ENCODE measurements at places on chromosomes 7 and 10. TPM values are rescaled to one million over a fixed set of nuclear protein-coding genes. Genes with fewer than 3 reads are reported as not detected.

GRCh38 chr7:45416846-45417245, 157.3 kb upstream of the ADCY1 start:
- DNase-seq = no peak

- no peak for DNase-seq
Observed at GRCh38 chr10:44756216-44756615, 154.9 kb upstream of the TMEM72 start.

DNA sequence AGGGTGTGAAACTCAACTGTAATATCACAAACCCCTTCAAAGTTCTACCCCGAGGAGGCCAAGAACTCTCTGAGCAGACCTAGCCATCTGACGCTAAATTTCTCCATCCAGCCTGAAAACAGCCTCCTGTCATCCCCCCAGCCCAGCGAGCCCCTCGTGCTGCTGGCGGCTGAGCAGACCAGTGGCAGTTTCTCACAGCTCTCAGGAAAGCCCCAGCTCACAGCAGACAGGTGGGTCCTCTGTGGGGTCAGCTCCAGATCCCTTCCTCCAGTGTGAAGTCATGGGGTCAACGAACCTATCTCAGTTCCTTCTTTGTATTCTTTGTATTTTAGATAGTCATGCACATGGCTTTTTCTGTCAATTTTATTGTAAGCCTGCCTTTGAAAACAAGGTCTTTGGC, 7.8 kb downstream of the GARIN1A start:
- no peak for DNase-seq

- peak; percentile 71 for DNase-seq
Observed at GRCh38 chr10:79445977-79446757, 743 bp upstream of the ZCCHC24 start.

GRCh38 chr10:29878492-29878891, 180.9 kb downstream of the JCAD start:
- DNase-seq = no peak

- DNase-seq = peak; percentile 91
Observed at GRCh38 chr10:122504610-122504950, 43.2 kb downstream of the HTRA1 start.

GRCh38 chr10:44297963-44298362, 86.9 kb downstream of the CXCL12 start:
- no peak for DNase-seq

- peak; percentile 19 for DNase-seq
Observed at GRCh38 chr7:13551503-13551902, 438.0 kb downstream of the ETV1 start.

GRCh38 chr10:44926751-44927351, 15.7 kb downstream of the TMEM72 start:
- DNase-seq = no peak

DNA sequence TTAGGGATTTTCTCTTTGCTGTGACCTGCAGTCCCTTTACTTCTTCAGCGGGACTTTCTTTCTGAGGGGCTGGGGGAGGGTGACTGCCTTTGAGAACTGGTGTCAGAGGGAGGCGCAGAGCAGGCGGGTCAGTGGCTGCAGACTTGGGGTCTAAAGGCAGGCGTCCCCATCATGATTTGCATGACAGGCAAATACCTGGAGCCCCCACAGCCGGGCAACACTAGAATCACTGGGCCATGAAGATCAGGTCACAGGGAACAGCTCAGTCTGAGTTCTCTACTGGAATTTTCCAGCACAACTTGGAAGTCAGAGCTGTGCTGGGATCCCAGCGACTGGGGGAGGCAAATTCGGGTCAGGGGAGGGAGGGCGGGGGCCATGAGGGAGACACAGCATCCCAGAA, 29.2 kb upstream of the PITRM1 start:
- DNase-seq = no peak

DNA sequence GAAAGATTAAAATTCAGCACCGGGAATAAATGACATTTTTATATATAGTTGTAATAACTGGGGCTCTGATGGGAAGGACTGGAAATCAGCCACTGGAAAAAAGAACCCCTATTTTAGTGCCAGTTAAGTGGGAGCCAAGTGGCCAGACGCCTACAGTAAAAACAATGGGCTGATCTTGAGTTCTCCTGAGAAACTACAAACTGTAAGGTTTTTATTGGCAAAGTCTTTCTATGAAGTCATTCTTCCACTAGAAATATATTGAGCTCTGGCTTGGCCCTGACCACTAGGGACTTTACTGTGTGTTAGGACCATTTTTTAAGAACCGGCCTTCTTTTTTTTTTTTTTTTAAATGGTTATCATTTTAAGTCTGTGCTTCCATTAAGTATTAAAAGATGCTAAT, 79.6 kb downstream of the ZNF22 start:
- peak; percentile 16 for DNase-seq

DNA sequence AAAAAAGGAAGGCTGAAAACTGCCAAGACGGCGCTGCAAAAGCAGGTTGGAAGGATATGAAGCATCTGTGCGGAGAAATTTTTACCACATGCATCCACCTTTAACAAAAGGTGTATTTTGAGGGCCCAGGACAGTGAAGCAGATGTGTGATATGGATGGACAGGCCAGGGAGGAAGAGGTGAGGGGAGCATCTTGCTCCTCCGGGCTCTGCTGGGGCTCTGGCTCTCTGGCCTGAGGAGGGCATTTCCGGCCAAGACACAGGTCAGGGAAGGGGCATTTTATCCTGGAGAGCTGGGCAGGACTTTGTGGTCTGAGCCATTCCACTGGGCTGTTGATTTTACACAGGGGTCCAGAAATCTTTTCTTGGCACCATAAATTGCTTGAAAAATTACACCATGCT, 175.1 kb downstream of the ZMYND11 start:
- DNase-seq = no peak

DNA sequence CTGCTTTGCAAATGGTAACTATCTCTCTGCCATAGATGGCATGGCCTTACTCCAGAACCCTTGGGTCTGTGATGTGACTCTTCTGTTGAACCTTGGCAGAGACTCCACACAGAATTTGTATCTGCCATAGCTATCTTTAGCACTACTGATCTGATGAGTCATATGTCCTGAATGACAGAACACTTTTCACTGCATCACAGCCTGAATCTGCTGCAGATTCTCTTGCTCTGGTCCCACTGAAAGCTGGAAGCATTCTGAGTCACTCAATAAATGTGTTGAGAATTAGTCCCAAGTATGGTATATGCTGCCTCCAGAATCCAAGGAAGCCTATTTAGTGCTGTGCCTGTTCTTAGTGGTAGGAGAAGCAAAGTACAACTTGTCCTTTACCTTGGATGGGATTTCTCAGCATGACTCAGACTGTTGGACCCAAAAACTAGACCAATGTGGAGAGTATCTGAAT, 39.5 kb upstream of the ANKRD1 start:
- DNase-seq = no peak

DNA sequence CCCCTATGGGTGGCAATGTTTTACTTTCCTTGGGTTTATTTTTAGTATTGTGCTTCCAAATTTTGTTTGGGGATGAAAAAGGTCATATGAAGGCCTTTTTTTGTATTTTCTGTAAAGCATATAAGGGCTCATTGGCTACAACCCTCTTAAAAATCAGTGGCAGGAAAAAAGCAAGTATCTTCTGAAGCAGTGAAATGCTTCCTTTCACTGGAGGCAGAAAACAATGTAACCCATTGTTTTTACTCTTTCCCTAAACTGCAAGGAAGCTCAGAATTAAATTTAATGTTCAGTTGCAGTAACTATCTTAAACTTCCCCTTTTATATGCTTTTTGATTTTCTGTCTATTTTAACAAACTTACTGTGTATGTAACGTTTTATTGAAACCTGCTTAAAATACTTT, 148.7 kb upstream of the LYZL1 start:
- no peak for DNase-seq

GRCh38 chr10:29630205-29631048, 4.3 kb downstream of the SVIL start:
- no peak for DNase-seq

DNA sequence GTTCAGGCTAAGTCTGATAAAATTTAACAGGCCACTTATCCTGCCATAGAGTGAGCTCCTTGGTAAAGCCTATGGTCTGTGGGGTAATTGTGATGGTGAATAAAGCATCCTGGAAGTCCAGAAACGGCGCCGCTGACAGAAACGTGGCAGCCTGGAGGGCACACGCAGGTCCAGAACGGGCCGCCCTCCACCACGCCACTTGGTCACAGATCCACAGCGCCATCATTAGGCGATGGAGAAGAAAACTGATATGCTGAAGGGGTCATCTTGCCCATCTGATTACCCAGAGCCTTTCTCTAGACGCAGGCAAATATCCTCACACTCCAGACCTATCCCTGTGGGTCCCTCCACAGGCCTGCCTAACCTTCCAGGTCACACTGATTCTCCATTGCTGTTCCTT, 37.8 kb downstream of the PODXL start:
- no peak for DNase-seq

- no peak for DNase-seq
Observed at GRCh38 chr7:139861803-139862202, 32.7 kb downstream of the TBXAS1 start.

GRCh38 chr7:14717816-14718215, 184.7 kb downstream of the DGKB start:
- DNase-seq = no peak

GRCh38 chr10:72525689-72526088, 100.2 kb downstream of the MICU1 start:
- DNase-seq = no peak

DNA sequence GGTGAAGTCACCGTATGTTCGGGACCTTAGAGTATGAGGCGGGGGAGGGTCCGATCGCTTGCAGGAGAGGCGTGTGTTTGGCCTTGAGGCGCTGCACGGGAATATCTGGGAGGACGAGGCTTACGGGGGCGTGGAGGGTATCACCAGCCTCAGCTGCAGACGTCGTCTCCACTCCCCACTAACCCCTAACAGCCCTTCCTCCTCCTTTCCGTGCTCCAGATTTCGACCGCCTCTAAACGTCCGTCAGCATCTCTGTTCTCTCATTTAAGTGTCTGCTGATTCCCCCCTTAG, 23.5 kb upstream of the ZNF12 start:
- DNase-seq = no peak

DNA sequence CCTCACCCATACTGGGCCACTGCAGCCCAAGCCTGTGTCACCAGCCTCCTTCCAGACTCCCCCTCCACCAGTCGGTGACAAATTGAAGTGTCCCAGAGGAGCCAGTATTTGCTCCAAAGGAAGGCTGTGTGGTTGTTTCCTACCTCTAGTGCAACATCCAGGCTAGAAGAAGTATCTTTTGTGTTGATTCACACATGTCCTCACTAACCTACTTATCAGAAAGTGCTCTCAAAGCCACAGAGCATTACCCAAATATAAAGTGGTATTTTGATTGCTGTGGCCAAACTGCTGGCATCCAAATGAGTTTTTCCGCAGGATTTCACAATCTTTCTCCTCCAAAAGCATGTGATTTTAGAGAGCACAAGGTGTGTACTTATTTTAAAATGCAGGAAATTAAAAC, 134.8 kb downstream of the CUL2 start:
- DNase-seq = no peak

DNA sequence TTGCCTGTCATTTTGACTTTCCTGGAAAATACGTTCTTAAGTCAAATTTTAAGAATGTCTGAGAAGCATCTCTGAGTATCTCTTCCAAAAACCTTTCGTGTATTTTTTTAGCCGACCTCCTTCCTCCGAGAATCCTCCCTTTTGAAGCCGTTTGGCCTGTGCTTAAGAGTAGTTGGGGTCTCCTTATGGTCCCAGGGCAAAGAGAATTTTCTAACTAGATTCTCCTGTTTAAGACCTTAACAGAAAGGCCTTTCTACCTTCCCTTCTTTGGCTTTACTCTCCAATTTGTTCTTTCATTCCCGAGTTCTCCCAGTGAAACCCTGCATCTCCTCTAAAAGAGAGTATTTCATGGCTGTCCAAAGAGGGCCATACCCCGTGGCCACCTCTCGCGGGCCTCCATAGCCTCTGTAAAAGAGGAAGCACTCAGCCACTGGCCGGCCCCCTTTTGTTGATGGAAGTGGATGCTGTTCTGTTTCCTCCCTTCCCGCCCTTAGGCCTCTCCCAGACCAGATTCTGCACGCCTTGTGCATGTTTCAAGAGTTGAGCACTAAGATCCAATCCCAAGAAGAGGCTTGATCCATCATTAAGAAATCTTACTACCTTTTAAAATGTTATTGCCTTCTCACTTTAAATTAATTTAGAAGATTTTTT, 6.6 kb upstream of the FEZF1 start:
- no peak for DNase-seq

GRCh38 chr7:26381476-26382353, 90.1 kb downstream of the SNX10 start:
- DNase-seq = no peak

DNA sequence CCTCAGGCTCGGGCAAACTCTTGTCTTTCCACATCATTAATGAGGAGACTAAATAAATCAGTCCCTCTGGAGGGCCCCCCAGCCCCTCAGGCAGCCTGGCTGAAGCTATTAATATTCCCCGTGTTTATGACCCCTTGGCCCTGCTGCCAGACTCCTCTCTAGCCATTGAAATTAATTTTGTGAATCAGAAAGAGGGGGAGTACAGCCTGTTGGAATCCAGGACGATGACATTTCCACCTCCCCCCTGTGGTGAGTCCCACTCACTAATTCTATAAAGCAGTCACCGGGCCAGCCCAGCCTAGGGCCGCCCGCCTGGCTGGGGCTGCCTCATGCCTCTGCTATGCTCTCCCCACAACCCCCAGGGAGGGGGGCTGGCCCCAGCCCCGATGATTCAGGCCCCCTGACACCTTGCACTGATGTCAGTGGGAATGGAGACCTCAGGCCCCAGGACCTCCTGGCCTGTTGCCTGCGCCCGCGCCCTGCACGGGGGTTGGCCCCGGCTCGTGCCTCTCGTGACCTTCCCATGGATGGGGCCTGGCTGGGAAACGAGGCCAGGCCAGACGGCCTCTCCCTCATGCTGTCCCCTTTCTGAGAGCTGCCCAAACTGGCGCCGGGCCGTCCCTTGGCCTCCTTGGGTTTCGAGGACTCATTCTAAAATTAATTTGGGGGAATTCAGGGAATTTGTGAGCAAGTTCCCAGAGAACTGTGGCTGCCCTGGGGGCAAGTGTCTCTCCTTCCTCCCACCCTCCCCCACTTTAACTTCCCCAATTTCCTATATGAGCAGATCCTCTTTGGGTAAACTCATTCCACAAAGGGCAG, 34.0 kb downstream of the TMEM270 start:
- no peak for DNase-seq

GRCh38 chr10:119101366-119102098, 2.4 kb upstream of the DENND10 start:
- no peak for DNase-seq

- DNase-seq = no peak
Observed at GRCh38 chr10:80515511-80515910, 22.2 kb upstream of the SH2D4B start.

Gene TMEM236
- polyA plus RNA-seq = 0.49 TPM

Gene SPDYE2B
- polyA plus RNA-seq = 5.1 TPM

Gene PRKG1
- 35.5 TPM for polyA plus RNA-seq

Gene EEPD1
- polyA plus RNA-seq = 14.7 TPM

Gene TRIM50
- polyA plus RNA-seq = 0.57 TPM

Gene CUZD1
- 1.0 TPM for polyA plus RNA-seq

Gene MGAM2
- 0.04 TPM for polyA plus RNA-seq

Gene MAGI2
- 4.2 TPM for polyA plus RNA-seq

Gene PPP1R17
- polyA plus RNA-seq = not detected

Gene PYROXD2
- 27.4 TPM for polyA plus RNA-seq

Gene CDC14C
- not detected for polyA plus RNA-seq

Gene ALOX5
- polyA plus RNA-seq = 1.9 TPM

Gene UTF1
- not detected for polyA plus RNA-seq

All from hindlimb muscle (tissue), 1 donor.